A172 (cell line): ENCODE measurements at places on chromosomes 1 and 21.

GRCh38 chr1:35876988-35877387 is 6.0 kb upstream of the AGO1 start:
- DNase-seq: no peak

DNA sequence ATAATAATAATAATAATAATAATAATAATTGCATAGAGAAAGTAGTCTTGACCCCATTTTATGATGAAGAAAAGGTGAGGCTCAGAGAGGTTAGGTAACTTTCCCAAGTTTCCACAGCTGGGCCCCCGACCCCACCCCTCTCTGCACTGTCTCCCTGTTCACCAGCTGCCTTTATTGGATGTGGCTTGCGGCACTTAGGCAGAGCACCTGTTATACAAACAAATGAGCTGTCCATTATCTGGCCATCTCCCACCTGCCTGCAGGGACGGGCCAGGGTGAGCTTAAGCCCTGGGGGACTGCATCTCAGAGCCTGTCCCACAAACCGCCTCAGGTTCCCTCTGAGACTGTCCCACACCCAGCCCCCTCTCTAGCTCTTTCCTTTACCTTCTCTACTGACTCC is 10.1 kb upstream of the EFNA1 start:
- DNase-seq: no peak

DNA sequence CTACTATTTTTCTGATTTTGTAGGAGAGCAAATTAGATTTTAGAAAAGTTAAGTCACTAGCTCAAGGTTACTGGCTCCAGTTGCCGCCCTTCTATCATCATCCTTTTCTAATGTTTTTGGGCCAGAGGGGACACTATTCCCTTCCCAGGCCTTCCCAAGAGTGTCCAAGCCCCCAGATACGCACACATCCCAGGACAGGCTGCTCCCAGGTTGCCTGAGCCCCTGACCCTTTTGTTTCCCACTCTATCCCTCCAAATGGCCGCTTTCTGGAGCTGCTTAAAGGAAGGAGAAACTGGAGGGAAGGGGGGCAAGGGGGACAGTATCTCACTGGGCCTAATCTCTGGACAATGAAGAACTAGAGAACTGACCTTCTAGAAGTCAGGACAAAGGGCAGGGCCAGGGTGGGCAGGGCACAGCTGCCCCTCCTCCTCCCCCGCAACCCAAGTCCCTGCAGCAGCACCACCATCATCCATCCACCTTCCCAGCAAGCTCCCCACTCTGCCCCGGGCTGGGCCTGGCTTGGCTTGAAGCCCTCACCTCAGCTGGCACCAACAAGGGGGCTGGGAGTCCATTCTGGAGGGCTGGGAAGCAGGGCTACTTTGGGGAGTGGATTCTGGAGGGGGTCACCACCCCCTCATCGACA is 1.1 kb upstream of the MAP7D1 start:
- no peak for DNase-seq

DNA sequence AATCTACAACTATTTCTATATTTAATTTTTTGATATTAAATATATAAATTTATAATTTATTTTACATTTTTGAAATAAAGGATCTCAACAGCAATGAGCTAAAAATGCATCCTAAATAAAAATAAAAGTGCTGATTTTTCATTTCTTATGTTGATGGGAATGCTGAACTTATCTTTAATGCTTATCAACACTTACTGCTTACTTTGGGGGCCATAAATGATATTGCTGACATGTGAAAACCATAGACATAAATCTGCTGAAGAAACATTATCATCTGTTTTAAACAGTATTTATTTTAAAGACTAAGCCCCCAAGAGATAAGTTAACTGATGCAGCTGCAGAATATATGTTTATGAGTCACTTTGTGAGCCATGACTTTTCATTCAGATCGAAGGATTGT is 594.1 kb upstream of the PKN2 start:
- DNase-seq: no peak

DNA sequence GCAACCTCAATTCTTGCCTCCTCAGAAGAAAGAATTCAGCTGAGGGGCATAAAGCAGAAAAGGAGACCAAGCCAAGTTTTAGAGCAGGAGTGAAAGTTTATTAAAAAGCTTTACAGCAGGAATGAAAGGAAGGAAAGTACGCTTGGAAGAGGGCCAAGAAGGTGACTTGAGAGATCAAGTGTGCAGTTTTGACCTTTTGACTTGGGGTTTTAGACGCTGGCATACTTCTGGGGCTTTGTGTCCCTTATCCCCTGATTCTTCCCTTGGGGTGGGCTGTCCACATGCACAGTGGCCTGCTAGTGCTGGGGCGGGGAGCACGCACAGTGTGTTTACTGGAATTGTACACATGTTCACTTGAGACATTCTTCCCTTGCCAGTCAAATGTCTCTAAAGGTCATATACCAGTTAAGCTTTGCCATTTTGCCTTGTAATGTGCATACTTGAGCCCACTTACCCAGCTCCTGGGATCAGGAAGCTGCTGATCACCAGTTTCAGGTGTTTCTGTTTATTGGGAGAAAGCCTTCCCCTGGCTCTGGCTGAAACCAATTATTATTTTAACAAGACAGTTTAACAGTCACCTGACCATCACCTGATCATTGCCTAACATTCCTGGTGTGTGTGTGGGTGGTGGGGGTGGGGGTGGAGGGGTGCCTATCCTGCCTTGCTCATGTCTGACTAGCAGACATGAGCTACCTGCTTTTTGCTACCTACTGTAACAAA is 36.2 kb downstream of the UTP25 start:
- DNase-seq: no peak

DNA sequence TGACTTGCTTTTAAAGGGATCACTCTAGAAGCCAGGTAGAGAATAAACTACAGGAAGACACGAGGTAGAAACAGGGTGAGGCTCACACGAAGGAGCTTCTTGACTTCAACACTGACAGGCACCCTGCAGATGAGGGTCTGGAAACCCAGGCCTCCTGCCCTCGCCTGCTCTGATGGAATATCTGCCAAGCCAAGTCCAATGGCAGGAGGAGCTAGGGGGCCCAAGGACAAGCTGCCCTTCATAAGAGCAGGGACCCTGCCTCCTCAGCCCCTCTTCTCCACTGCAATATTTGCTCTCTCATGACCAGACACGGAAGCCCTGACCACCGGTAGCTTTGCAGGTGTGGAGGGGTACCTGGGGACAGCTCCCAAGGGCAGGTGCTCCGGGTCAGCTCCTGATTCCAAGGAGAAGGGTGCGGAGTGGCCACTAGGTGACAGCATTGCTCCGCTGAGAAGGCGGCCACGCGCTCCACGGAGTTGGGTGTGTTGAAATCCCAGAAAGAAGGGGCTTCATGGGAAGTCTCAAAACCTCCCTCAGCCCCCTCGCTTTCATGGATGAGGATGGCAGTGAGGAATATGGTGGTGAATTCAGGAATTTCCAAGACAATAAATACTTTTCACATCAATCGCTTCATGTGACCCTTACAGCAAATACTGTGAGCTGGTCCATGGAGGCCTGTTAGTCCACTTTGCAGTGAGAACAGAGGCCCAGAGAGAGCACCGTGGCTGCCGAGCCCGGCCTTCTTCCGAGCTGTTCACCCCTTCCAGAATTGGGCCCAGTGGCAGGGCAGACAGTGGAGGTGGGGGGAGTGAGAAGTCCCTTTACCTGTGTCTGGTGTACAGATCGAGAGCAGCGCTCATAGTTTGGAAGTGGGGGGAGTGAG is 33.2 kb upstream of the PAX7 start:
- no peak for DNase-seq

DNA sequence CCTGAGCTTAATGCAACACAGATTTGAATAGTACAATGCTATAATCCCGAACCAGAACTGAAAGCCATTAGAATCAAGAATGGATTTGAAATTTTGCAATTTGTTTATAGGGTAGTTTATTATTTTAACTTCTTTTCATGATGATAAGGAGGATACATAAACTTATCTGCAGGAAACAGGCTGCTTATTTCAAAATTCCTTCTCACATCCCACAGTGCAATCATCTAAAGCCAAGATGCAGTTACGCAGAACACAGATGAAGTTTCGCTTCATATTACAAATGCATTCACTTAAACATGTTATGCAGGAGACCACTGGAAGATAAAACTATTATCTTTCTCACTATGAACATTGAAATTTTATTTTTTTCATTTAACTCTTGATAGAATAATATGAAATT is 1019.6 kb downstream of the PLA2G4A start:
- DNase-seq: no peak
